ENCODE measurements at places on chromosomes 7 and 10.

DNA sequence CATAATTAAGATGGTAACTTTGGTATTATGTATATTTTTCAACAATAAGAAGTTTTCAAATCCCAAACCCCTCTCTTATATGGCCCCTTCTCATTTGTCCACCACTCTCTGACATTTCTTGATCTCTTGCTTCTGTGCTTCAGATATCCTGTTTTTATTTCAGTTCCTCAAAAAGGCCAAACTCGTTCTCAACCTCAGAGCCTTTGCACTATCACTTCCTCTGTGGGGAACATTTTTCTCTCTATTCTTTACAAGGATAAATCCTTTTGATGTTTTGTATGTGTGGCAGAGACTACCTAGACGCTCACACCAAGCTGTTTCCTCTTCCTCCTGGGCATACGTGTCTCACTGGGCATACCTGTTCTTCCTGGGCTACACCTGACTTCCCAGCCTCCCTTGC lies 54.2 kb upstream of the FRMD4A start:
- no peak for DNase-seq

- no peak for DNase-seq
These were observed 32.3 kb upstream of the IL6 start for GRCh38 chr7:22694597-22695207.

DNA sequence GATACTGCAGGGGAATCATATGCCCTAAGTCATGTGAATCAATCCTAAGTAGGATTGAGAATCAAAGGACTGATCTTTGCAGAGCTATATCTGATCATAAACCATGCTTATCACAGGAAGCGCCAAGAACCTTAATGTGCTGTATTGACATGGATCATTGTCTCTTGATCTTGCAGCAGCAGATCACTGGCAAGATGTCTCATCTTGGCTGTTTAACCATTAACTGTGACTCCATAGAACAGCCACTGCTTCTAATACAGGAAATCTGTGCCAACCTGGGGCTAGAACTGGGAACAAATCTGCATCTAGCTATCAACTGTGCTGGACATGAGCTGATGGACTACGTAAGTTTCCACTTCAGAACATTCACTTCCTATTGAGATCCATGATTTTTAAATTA lies 21.6 kb downstream of the ENO4 start:
- DNase-seq = no peak

DNA sequence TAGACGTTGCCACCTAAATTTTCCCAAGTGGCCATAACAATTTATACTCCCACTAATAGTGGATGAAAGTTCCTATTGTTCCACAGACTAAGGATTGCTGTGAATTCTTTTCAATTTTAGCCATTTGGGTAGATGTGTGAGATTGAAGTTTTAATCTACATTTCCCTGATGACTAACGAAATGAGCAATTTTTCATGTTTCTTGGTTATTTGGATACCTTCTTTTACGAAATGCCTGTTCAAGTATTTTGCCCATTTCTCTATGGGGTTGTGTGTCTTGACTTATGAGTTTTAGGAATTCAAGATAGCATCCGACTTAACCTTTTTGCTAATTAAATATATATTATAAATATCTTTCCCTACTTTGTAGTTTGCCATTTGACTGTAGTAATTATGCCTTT lies 16.4 kb upstream of the PRKG1 start:
- DNase-seq = no peak

DNA sequence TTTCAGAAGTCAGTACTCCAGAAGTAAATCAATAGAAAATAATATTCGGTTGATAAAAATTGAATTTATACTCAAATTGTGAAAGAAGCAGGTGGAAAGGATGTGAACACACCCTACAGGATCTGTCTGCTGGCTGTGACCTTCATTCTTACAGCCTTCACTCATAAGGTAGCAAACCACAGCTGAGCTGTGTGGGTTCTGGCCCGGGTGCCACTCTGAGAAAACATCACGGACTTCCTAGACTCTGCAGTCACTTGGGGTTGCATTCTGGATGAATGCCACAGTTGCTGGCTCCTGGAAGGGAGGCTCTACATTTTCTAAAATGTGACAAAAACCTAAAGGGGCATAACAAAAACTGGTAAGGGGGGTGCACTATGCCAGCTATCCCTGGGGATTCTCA lies 36.0 kb upstream of the ABLIM1 start:
- DNase-seq = no peak

DNA sequence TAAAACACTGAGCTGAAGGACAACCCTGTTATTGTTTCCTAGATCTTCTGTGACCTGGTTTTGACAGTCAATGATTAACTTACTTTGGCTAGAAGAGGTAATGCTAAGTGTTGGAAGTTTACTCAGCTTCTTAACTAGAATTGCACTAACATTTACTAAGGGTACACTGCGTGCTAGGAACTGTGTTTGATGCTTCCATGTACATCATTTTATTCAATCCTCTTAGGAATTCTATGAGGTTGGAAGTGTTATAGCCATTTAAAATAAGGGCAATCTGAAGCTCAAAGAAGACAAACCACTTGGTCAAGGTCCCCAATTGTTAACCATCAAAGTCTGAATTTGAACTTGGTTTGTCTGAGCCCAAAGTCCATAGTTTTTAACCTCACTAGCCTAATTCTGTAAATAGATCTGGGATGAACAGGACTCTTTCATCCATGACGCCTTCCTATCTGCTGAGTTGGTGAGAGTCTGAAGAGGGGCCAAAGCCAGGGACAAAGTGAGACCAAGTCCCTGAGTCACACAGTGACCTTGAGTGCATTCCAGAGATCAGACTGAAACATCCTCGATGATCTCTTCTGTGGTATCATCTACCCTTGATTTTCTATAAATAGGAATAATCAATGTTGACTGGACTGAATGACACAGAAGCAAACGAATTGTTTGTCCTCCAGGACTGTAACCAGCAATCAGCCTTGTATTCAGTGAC lies 29.2 kb upstream of the ZNRF2 start:
- no peak for DNase-seq

- no peak for DNase-seq
These were observed 80.0 kb downstream of the CFAP58 start for GRCh38 chr10:104433669-104434068.

- DNase-seq = no peak
These were observed 687.8 kb downstream of the IPMK start for GRCh38 chr10:57579926-57580325.

- DNase-seq = no peak
These were observed 106.9 kb upstream of the RHEB start for GRCh38 chr7:151626422-151627115.

DNA sequence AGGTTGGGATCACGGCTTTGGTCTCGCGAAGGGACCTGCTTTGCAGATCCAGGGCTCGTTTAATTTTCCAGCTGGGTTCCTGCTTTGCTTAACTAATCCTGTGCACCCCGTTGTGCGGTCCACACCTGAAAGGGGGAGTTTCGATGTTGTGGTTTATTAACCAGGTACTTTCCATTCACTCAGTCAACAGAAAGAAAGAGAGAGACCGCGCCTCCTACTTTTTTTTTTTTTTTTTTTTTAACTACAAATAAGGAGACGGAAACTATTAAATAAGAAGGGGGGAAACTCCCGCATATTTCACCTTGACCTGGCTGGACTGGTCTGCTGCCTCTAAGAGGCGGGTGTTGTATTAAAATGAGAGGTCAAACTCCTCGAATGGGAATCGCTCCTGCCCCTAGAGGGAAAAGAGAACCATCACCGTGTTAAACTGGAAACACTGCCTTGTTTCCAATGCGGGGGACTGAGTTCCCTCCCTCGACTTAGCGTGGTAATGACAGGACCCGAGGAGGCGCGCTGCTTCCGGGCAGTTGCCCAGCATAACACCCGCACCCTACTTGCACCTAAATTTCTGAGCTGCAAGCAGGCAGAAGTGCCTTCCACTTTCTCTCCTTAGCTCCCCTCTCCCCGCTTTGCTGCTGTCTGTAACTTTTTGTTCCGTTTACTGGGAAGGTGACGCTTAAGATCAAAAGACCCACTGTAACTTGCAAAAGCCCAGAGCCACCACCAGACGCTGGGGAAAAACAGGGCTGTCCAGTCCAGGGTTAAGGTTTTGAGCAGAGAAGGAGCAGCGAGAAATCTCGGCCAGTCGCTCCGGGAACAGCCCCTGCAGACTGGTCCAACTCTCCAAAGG lies 1.1 kb upstream of the ITGB8 start:
- peak; percentile 66 for DNase-seq

- no peak for DNase-seq
These were observed 14.5 kb upstream of the VCL start for GRCh38 chr10:73983096-73984047.

- DNase-seq = no peak
These were observed 31.2 kb downstream of the LRRC4 start for GRCh38 chr7:128000048-128000447.

GRCh38 chr10:129637846-129638245 lies 170.8 kb downstream of the MGMT start:
- no peak for DNase-seq

DNA sequence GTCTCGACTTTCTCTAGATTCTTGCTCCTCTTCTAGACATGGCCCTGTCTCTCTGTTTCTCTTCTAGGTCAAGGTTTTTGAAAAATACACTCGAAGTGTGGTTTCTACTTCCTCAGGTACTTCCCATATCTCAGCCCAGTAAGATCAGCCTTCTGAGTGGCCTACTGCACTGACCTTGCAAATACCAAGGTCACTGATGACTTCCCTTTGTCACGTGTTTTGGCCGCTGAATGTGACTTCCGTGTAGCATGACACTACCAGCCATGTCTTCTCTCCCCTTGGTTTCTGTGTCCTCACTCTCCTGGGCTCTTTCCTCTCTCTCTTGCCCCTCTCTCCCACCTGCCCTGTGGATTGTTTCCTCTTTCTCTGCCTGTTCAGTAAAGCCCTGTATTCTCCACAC lies 7.9 kb upstream of the WIPF3 start:
- no peak for DNase-seq

DNA sequence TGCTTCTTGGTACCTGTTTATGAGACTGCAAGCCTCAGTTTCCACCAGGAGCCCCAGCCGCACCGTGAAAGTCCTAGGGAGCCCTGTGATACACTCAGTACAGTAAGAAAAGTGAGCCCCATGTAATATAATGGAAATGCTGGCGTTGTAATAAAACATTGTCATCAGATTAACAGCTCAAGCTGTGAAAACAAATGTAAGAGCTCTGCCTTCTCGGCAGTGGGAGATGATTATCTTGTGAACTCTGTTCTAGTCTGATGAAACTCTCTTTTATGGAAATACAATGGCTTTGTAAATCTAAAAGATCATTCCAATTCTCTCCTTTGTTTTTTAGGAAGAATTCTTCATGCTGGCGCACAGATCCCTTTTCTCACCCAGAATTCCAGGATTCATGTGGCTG lies 299.9 kb downstream of the ABCA13 start:
- no peak for DNase-seq

All from GM13976 (cell line).